ENCODE measurements at places on chromosomes 5 and 9. TPM values are rescaled to one million over a fixed set of nuclear protein-coding genes. Genes with fewer than 3 reads are reported as not detected.

SPATA31E1 gene
- polyA plus RNA-seq = not detected

FOXI1 gene
- polyA plus RNA-seq = 4.8 TPM

GRCh38 chr5:14141764-14142163 is 1.4 kb upstream of the TRIO start:
- no peak for DNase-seq

DNA sequence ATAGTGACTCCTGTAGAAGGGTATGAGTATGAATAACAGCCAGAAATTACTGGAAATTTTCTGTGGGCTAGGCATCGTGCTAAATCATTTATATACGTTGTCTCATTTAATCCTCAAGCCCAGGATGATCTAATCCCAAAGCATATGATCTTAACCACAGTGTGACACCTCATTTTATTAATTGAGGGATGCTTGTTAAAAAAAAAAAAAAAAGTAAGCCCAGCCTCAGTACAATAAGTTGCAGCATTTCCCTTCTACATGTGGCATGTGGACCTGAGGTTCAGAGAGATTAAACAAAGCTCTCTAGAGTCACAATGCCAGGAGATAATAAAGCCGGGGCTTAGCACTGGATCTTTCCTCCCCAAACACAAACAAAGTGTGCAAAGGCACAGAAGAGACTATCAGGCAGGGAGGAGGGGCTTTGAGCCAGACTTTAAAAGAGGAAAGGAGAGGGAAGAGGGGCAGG is 49.5 kb downstream of the KLF4 start:
- DNase-seq = no peak

DNA sequence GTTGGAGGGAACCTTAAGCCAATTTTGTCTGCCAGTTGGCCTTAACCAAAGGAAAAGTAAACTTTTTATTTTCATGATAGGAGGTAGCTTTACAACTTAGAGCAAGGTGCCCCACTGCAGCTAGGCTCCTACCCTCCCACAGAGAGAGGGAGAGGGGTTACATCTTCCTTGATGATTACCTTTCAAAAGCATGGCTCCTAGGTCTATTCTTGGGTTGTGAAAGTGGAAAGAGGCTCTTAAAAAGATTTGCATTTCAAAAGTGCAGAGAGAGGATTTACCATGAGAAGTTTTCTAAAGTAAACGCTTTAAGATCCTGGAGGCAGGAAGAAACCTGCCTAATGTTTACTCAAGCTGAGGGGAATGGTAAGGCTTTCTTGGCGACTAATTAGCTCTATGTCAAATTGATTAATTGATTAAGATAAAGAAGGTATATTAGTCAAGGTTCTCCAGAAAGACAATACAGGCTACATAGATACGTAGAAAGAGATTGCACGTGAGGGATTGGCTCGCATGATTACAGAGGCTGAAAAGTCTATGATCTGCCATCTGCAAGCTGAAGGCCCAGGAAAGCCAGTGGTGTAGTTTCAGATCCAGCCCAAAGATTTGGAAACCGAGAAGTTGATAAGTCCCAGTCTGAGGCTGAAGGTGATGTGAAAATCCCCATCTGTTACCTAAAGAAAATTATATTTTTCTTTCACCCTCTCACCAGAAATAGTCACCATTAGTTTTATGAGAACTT is 333.8 kb upstream of the CTNND2 start:
- no peak for DNase-seq

DNA sequence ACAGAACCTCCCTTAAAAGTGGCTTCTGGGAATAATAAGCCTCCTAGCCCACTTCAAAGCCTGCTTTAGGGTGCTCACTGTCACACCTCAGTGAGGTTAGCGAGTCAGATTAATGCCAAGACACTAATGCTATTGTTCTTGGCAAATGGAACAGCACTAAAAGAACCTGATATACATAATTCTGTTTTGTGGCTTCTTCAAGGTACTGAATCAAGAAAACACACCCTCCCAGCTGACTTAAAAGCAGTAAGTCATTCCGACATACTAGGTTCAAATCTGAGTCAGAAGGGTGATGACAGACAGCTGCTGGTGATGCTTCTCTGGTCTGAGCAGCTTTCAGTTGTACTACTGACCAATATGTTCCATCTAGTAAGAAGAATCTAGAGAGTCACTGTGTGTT is 121.6 kb downstream of the OXCT1 start:
- no peak for DNase-seq

GRCh38 chr9:135440620-135441019 is 39.0 kb upstream of the PPP1R26 start:
- DNase-seq = no peak

FAM169A gene
- 24.3 TPM for polyA plus RNA-seq

- DNase-seq = no peak
These were observed 456.5 kb downstream of the CDH18 start for GRCh38 chr5:19531374-19531952.

DNA sequence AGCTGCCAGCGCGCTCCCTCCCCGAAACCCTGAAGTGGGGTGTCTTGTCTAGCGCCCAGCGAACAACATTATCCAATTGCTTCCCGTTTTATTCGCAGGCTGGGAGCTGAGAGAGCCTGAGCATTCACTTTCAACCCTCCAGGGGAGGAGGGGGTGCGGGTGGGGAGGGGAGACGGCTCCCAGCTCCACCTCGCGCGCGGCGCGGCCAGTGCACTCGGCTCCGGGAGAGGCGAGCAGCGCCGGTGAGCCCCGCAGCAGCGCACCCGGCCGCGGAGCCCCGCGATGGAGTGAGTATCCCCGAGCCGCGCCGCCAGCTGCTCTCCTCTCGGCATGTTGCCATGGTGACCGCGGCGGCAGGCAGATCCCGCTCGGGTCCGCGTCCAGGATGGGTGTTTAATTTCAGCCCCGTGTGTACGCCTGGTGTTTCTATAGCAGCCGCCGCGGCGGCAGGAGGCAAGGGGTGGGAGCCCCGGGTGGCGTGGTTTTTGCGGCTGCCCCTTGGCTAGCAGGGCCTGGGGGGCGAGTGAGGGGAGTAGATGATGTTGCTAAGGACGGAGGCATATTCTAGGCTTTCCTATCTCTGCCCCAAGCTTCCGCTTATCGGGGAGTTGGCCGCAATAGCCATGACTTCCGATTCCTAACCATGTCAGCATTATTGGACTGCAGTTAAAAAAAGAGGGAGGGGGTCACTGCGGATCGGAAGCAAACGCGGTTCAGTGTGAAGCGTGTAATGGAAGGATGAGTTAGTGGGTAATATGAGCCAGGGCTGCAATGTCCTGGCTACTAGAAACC is 139.2 kb upstream of the PALM2AKAP2 start:
- DNase-seq = peak; percentile 66

DNA sequence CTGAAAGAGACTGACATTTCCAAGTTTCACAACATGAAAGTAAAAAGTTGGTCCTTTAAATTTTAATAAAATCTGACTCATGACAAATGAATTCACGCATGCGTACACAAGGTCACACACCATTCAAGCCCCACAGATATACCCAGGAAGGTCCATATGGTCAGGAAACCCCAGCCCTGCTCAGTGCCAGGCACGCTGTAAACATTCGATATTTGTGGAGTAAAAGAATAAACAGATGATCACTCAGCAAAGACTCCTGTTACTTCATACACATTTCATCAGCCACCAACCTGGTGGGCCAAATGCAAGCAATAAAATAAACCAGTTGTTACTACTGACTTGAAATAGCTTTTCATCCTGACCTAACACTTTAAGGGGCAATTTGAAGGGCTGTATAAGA is 158.0 kb upstream of the RETREG1 start:
- DNase-seq = no peak

DNA sequence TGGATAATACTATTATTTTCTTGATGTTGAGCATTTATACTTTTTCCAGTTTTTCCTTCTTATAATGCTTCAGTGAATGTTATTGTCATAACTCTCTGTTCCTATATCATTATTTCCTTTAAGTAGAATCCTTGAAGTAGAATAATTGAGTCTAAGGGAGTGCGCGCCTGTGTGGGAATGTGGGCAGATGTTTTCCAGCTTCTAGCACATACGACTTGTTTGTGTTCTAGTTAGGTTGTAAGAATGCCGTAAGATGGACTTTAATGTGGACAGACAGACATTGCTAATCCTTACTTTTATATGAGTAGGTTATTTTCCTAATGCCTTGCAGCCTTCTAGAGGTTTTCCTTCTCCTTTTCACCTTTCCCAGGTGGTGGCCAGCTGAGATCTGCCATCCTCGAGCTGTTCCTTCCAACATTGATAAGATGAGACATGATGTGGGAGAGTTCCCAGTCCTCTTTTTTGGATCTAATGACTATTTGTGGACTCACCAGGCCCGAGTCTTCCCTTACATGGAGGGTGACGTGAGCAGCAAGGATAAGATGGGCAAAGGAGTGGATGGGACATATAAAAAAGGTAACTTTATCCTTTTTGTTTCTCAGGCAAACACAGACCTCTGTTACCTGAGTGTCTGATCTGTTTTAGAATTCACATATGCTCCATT is 34.2 kb downstream of the RAB24 start:
- no peak for DNase-seq

- DNase-seq = peak; percentile 21
These were observed 216.6 kb upstream of the EFNA5 start for GRCh38 chr5:107887166-107887943.

GRCh38 chr5:154164249-154164581 is 26.3 kb upstream of the GALNT10 start:
- DNase-seq = no peak

DNA sequence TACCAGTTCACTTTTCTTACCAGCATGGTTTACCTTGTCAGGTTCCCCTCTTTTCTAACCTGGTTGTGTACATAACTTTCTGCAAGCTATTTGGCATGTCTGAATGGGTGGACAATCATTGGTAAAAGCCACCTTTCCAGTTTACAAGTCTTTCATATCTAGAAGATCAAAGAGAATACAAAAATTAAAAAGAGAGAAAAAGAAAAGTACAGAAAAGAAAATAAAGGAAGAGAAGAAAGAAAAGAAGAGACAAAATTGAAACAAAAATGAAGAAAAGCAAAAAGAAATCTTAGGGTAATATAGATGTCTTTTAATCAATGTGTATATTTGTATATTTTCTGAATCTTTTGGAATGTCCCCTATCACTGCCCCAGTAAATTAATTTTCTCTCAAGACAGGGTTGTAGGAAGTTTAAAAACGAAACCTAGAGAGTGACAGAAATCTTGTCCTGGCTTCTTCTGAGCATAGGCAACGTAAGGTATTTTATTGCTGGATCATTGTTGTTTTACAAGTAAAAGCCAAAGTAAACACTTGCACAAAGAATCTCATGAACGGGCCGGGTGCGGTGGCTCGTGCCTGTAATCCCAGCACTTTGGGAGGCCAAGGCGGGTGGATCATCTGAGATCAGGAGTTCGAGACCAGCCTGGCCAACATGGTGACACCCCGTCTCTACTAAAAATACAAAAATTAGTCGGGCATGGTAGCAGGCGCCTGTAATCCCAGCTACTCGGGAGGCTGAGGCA is 98.7 kb upstream of the IFNE start:
- DNase-seq = no peak

DNA sequence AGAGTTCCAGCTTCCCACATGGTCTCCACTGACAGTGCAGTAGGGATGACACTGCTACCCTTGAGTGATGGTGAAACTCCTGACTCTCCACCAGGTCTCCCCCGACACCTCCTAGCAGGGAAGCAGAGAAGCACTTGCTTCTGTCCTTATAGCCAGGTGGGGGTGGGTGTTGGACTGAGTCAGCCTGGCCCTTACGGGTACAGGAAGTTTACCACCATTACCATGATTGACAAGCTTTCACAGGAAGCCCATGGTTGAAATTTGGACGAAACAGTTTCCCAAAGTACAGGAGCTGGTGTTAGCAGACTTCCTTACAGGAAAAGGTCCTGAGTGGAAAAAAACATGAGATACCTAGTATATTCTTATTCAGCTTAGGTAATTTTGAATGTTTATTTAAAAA is 3.1 kb upstream of the FBXL7 start:
- DNase-seq = no peak

GRCh38 chr5:4906786-4907185 is 233.3 kb upstream of the ADAMTS16 start:
- DNase-seq = no peak

SFXN1 gene
- polyA plus RNA-seq = 61.4 TPM

NUTM2F gene
- polyA plus RNA-seq = not detected

GRCh38 chr9:125405938-125406809 is 144.5 kb downstream of the GAPVD1 start:
- DNase-seq = no peak

FYB1 gene
- 4.7 TPM for polyA plus RNA-seq
